Activated effector memory CD4-positive, alpha-beta T cell treated with Interleukin-2 at 50 U/mL for 16 hours (primary cell): ENCODE measurements at places on chromosomes 12 and 14.

- DNase-seq: peak; percentile 57
These were observed 141.4 kb downstream of the PPM1H start for GRCh38 chr12:62793256-62794217.

GRCh38 chr12:97404543-97404942 is 58.1 kb upstream of the RMST start:
- DNase-seq: no peak

- DNase-seq: peak; percentile 15
These were observed at the start of gene DTX3 for GRCh38 chr12:57604454-57604991. Gene DTX3 (plus strand): TSS chr12:57604824. CDS start chr12:57606518, 1,694 bp downstream.

- no peak for DNase-seq
These were observed 589.3 kb upstream of the NOVA1 start for GRCh38 chr14:27187136-27187535.

DNA sequence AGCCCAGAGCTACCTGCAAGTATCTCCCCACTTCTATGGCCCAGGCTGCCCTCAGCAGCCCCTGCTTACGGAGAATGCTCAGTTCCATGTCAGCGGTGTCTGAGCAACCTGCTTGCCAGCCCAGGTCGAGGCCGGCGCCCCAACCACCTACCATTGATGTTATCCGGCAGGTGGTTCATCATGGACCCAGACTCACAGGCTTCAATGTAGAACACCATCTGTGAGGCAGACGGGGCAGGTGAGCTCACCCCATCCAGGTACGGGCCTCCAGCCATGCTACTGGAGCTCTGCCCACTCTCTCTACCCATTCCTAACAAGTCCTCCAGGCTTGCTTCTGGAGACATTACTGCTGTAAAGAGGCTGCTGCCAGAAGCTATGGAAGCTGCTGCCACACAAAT is 35.8 kb downstream of the LGMN start:
- DNase-seq: no peak

DNA sequence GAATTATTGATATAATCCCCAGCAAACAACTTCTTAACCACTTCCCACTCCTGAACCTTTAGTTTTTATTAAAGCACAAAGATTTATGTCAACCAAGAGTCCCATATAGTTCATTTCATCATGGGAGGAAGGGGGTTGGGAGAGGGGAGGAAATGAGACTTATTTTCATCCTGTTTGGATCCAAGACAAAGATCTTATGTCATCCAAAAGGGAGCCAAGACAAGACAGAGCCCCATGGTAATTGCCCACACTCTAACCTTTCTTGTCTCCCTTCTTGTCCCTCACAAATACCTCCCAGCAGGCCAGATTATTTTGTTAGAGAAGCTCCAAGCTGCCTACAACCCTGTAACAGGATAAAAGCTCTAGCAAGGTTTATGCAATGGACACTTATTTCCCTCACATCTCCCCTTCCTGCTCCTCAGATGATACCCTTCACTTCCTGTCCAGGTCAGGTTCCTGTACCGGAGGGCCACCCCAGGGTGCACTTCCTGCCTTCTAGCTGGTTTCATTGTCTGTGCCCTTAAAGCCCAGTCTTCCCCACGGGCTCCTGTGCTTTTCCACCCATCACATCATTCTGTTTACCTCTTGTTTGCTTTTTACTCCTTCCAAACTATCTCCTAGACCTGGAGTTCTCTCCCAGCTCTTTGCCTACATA is 123.7 kb upstream of the MDM1 start:
- peak; percentile 6 for DNase-seq

- DNase-seq: no peak
These were observed 84.9 kb upstream of the TRAF3 start for GRCh38 chr14:102692334-102692733.

- DNase-seq: no peak
These were observed 200.1 kb upstream of the FRMD6 start for GRCh38 chr14:51451561-51451960.

GRCh38 chr14:71491931-71492330 is 440.3 kb upstream of the RGS6 start:
- no peak for DNase-seq

DNA sequence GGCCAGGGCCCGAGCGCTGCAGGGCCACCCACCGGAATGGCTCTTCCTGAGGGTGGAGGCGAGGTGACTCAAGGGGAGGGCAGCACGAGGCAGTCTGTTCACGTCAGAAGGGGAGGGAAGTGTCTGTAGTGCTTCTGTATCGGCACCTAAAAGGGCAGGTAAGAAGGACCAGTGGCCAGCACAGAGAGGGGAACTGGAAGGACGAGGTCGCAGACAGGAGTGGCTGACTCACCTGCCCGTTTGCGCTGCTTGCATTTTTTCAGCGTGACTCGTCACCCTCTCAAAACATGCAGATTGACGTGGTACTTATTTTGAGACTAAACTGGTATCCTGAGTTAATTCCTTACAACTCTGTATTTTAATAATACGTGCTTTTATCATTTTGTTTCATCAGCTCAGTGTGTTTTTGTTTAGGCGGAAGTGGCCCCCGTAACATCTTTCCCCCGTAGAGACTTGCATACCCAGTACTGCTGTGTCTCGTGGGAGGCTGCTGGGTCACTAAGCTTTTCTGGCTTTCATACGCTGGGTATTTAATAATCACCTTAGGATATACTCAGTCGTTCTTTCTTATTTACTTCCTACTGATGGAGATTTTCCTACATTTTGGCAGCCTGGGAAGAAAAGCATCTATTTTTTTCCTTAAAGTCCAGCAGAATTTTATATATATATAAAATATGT is 26.4 kb downstream of the SFSWAP start:
- no peak for DNase-seq

GRCh38 chr12:4242595-4242994 is 31.0 kb upstream of the CCND2 start:
- DNase-seq: no peak

- DNase-seq: no peak
These were observed 103.2 kb downstream of the NT5DC3 start for GRCh38 chr12:103737881-103738280.

DNA sequence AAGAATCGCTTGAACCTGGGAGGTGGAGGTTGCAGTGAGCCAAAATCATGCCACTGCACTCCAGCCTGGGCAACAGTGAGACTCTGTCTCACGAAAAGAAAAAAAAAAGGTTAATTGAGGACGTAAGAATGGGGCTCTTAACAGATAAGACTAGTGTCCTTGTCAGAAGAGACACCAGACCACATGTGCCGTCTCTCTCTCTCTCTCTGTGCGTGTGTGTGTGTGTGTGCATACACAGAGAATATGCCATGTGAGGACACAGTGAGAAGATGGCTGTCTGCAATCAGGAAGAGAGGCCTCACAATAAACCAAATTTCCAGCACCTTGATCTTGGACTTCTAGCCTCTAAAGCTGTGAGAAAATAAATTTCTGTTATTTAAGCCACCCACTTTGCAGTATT is 11.7 kb upstream of the ERC1 start:
- no peak for DNase-seq

DNA sequence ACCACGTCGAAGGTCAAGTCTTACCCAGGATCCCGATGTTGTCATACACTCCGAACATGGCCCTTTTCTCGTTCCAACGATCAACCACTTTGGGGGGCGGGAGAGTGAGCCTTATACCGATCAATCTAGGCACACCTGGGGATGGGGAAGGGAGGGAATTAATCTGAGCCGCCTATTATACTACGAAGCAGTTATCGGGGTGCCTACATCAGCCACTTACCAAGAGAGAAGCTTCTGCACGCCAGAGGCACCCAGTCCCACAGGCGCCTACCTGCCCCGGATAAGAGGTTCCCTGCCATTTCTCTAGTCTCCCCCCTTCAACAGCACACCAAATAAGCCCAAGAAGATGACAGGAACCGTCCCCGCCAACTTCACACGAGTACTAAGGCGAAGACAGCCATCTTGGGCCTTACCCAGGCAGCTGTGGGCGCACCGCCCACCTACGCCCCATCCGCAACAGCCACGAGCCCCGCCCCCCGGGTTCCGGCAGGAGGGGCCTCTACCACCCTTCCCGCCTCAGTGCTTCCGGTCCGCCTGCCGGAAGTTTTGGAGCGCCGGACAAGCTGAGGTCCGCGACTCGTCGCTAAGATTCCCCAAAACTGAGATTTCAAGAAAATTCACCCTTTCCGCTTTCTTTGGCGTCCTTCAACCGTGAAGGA is at the start of gene MRPL51:
Gene MRPL51 (minus strand): TSS at position 425 of the 659 bp plus-strand sequence. CDS start 126 bp downstream, at position 299.
- peak; percentile 95 for DNase-seq
